Left forelimb (tissue), 1 donor: ENCODE measurements at places on chromosomes 5 and 9.

GRCh38 chr9:37706290-37706689 is 47.3 kb upstream of the TRMT10B start:
- no peak for DNase-seq

DNA sequence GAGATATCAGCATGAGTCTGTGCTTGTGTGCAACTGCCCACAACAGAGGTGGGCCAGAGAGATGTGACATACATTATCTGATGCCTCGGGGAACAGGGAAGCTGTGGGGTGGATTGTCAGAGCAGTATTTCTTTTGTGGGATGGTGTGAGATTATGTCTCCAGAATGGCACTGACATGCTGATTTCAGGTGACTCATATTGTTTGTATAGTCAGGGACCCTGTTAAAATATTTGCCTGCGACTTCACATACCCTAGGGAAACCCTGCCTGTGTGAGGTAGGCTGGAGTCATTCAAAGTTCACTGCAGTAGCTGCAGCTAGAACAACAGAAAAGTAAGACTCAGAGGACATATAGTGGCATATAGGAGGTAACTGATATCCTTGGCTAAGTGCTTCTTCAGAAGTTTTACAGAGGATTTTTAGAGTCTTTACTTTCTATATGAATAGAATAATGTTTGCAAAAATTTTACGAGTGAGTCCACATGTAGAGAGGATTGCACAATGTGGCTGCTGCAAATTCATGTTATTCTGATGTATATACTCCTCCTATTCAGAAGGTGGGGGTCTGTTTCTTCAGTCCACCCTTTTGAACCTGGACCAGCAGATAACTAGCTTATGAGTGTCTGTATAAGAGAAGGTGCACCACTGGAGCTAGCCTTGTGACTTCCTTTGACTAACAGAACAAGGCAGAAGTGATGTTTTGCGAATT is 89.3 kb downstream of the MACIR start:
- DNase-seq: no peak

DNA sequence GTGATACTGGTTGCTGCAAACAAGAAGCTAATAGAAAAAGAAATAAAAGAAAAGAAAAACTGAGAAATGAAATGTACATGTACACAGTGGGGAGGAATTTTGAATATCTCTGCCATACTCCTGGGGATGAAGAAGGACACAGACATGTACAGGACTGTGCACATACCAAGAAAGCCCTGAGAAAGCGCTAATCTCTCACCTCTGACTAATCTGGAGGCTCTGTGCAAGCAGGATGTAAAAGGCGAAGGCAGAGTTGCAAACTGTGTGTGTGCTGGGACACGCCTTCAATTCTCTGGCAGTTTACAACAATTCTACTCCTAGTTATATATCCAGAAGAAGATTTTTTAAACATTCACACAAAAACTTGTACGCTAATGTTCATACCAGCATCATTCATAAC is 211.4 kb downstream of the KIAA0825 start:
- DNase-seq: no peak

DNA sequence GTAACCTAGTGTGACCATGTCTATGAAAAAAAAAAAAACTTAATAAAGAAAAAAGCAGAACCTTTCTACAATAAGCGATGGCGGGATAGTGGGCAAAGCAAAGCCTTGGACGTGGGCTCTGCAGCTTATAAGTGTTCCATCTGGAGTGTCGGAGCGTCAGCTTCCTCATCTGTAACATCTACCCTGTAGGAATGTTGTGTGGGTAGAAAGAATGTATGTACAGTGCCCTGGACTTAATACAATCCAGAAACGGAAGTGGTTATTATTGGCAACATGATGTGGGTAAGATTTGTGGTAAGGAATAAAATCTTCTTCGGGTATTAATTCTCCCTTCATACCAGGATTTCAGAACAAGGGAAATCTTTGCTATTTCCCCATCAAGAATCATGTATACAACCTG is 66.5 kb downstream of the SEMA5A start:
- DNase-seq: no peak

DNA sequence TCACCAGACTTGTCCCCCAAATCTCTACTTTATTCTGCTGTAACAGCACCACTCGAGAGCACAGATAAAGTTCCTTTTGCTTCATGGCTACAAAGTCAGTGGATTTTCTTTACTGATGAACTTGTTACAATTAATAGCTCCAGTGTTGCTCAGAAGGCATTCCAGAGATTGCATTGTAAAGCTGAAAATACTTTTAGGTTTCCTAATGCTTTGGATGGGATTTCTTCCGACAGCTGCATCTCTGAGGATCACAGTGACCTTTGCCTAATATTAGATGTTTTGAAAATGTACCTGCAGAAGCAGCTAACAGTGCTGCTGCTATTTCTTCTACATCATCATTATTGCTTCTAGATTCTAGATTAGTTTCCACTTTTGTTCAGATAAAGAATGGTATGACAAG is 58.8 kb upstream of the TMEM171 start:
- DNase-seq: no peak

DNA sequence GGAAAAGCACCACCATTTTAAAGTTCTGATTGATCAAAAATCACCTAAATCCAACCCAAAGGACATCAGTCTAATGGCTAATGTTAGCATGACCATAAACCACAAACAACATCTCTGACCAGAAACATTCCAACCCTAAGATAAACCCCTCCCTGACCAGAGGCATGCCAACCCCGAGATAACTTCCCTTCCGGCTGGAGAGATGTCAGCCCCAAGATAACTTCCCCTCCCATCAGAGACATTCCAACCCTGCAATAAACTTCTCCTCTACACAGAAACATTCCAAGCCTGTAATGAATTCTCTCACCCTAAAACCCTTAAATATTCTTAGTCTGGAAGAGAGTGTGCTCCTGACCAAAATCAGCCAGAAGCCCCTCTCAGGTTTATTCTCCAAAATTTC is 364.3 kb downstream of the KCNN2 start:
- DNase-seq: no peak

GRCh38 chr9:74961496-74961895 is 8.8 kb upstream of the C9orf40 start:
- DNase-seq: no peak

DNA sequence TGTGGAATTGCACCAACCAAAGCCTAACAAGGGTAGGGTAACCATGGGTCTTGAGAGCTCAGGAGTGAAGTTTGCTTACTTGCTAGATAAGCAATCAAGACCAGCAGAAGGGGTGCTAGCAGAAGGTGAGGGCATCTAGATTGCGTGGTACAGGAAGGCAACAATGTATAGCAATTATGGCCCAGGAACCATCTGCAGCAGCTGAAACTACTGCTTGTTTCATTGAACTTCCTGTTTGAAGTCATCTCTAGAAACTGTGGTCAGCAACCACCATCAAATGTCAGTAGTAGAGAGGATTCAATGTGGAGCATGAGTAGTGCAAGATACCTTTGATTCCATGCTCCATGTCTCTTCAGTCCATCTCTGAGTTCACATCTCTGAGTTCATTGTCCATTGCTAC is 462.1 kb upstream of the GRAMD2B start:
- DNase-seq: no peak

- no peak for DNase-seq
Measured at GRCh38 chr5:73997960-73998359, 372.0 kb downstream of the ARHGEF28 start.

DNA sequence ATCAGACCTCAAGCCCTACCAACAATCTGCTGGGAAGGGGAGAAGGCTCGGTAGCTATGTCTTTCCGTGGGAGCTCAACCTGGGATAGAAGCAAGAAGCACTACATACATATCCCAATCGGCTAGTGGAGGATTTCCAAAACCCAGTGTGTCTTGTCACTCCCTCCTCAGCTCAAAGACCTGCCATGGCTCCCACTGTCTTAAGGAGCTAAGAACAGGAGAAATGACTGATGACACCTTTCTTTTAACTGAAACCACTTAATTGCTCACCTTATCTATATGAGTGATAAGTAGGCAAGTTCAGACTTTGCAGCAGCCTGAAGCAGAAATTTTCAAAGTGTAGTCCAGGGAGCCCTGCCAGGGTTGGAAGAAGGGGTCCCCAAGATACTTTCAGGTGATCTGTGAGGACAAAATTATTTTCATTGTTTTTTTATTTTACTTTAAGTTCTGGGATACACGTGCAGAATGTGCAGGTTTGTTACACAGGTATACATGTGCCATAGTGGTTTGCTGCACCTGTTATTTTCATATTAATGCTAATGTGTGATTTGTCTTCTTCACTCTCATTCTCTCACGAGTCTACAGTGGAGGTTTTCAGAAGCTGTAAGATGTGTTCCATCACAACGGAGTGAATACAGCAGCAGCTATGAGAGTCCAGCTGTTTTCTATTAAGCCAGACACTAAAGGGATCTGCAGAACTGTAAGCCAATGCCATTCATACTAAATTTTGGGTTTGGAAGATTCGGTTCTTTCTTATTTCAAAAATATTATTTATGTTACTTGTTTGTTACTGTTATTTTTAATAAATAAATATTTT is 41.4 kb downstream of the PAX5 start:
- no peak for DNase-seq

DNA sequence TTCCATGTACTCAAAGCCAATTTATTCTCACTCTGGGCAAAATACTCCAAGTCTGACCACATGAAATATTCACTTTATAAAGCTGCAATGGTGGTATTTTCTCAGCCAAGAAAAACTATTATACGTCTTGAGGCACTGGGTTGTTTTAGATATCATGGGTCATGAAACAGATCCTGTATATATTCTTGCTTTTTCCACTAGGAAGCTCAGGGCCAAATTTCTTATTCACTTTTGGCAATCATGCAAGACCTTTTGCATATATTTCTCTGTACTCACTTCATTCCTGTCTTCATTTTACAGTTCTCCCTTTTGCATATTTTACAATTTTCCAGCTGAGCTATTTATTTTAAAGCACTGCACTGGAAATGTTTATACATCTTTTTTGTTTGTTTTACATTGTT is 49.8 kb downstream of the GABBR2 start:
- no peak for DNase-seq

DNA sequence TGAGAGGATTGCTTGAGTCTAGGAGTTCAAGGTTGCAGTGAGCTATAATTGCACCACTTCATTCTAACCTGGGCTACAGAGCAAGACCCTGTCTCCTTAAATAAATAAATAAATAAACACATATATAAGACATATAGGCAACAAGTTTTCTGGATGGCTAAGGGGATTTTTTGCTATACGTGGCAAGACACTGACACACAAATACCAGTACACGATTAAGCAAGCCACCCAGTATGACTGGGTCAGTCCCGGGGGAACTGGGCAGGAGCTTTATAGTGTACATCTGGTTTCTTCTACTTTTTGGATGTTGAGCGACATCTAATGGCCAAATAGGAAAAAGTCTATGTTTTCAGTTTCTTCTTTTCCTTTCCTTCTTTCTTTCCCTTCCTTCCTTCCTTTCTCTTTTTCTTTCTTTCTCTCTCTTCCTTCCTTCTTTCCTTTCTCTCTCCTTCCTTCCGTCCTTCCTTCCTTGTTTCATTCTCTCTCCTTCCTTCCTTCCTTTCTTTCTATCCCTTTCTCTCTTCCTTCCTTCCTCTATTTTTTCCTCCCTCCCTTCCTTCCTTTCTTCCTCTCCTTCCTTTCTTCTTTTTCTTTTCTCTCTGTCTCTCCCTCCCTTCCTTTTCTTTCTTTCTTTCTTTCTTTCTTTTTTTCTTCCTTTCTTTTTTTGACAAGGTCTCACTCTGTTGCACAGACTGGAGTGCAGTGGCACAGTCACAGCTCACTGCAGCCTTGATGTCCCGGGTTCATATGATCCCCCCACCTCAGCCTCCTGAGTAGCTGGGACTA is 47.0 kb upstream of the PLIN2 start:
- DNase-seq: no peak

DNA sequence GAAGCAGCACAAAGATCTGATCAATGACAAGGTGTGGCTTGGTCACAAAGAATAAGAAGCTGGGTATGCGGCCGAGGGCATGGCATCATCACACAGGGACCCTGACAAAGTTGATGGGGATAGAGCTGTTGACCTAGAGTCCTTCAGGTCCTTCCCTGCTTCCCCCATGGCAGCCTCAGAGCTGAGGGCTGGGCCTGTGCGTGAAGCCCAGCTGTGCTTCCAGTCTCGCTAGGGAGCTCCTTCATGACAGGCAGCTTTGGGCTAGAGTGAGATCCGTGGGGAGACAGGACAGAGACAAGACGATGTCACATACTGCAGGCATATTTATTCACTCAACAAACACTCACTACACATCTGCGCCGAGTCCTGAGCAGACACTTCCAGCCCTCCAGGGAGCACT is 56.4 kb upstream of the NEURL1B start:
- DNase-seq: no peak

GRCh38 chr5:67431191-67431590 is 234.6 kb upstream of the CD180 start:
- no peak for DNase-seq

- no peak for DNase-seq
Measured at GRCh38 chr5:87282269-87282668, 14.6 kb downstream of the RASA1 start.

GRCh38 chr9:76677481-76678055 is 86.7 kb upstream of the PCA3 start:
- no peak for DNase-seq

- no peak for DNase-seq
Measured at GRCh38 chr9:120659676-120660075, 54.6 kb downstream of the MEGF9 start.

DNA sequence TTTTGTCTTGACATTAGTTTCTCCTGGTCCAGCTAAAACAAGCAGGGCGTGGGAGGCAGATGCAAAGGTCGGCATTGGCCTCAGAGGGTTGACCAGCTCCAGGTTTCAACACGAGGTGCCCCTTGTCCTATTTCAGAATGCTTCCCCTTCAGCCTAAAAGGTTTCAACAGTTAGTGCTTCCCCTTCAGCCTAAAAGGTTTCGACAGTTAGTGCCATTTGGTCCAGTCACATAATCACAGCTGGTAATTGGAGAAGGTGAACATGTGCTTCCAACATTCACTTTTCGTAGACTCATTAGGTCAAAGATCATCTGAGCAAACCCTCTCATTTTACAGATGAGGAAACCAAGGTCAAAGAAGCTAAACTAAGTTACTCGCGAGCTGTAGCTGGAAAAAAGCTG is 270.3 kb upstream of the MAP3K1 start:
- no peak for DNase-seq

DNA sequence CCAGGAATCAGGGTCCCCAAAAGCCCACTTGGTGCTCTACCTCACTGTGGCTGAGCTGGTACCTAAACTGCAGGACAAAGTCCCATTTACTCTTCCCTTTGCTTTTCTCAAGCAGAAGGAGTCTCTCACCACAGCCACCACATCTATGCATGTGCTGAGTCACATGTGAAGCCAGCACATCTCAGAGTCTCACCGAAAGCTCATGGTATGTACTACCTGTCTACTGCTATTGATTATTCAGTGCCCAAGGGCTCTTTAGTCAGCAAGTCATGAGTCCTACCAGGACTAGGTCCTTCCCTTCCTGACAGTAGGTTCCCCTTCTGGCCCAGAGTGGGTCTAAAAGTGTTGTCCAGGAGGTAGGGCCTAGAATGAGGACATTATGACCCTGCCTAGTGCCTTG is 130.7 kb upstream of the NTRK2 start:
- no peak for DNase-seq

GRCh38 chr9:113991714-113992113 is 86.4 kb downstream of the AMBP start:
- DNase-seq: peak; percentile 28

GRCh38 chr9:117454711-117455110 is 39.9 kb upstream of the ASTN2 start:
- DNase-seq: no peak
